ENCODE measurements at places on chromosomes 13 and 19. TPM values are rescaled to one million over a fixed set of nuclear protein-coding genes. Genes with fewer than 3 reads are reported as not detected.

The KLK2 gene
- not detected for total RNA-seq

The ZNF665 gene
- total RNA-seq, result 4.8 TPM

The KRTDAP gene
- total RNA-seq, result not detected

The MISP3 gene
- 0.15 TPM for total RNA-seq

The ZNF823 gene
- total RNA-seq, result 5.4 TPM

The CYP2A7 gene
- total RNA-seq, result not detected

The ZNF331 gene
- 13.7 TPM for total RNA-seq

The ZNF575 gene
- total RNA-seq, result 0.29 TPM

The ZNF442 gene
- 3.5 TPM for total RNA-seq

The IRGC gene
- not detected for total RNA-seq

The COX7A1 gene
- total RNA-seq, result 8.3 TPM

The CPB2 gene
- not detected for total RNA-seq
